Kasumi-1 (cell line): ENCODE measurements at places on chromosomes 4 and X.

DNA sequence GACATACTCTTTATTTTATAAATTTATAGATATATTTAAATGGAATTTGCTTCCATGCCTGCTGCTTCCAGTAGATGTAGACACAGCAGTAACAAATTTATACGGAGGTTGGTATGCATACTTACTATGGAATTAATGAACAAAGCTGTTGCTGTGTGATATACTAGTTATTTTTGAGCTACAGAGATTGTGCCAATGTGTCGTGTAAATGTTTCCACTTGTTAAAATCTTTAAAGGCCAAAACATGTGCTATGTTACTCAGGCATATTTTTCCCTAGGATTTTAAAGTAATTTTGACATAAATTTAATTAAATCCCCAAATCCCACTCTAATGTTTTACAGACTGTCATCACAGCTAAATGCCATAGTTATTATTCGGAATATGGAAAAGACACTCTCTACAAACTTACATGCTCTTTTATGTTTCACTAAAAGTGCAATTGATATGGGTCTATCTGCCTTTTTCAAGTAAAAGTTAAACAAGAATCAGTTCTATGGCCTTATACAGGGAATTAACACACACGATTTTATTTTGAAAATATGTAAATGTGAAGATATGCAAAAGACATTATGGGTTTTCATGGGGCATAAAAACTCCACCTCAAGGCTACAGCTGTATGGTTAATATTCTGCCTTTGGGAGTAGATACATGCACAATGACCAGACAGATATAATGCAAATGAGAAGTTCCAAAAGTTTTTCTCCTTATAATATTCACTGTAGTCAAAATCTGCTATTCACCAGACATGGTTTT is 256.8 kb downstream of the FSTL5 start:
- DNase-seq, result no peak

DNA sequence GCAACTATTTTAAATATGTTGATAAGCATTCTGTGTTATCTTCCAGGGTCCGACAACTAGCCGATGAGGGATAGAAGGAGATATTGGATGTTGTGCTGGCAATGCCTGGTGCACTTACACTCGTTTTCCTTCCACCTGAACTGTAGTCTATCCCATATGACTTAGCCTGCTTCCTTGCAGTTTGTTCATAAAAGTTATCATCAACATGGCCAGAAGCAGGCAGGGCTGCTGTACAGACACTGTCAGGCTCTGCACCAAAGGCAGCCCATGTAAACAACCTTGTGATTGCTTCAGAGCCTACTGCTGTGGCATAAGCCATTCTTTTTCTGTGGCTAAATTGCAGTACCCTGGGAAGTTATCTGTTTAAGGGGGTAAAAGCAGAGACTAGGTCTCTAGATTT is 1.6 kb downstream of the MAPK10 start:
- no peak for DNase-seq

- peak; percentile 88 for DNase-seq
These were observed at the start of gene CFAP299 for GRCh38 chr4:80335554-80336358. CFAP299 (plus strand) TSS chr4:80335730.

- no peak for DNase-seq
These were observed 23.6 kb upstream of the YTHDC1 start for GRCh38 chr4:68373513-68373912.

- no peak for DNase-seq
These were observed 521.5 kb downstream of the GRID2 start for GRCh38 chr4:92825256-92825655.

GRCh38 chr4:25926462-25926861 is 12.4 kb downstream of the SMIM20 start:
- no peak for DNase-seq

- DNase-seq, result no peak
These were observed 248.6 kb downstream of the PCDH18 start for GRCh38 chr4:137283737-137284136.

DNA sequence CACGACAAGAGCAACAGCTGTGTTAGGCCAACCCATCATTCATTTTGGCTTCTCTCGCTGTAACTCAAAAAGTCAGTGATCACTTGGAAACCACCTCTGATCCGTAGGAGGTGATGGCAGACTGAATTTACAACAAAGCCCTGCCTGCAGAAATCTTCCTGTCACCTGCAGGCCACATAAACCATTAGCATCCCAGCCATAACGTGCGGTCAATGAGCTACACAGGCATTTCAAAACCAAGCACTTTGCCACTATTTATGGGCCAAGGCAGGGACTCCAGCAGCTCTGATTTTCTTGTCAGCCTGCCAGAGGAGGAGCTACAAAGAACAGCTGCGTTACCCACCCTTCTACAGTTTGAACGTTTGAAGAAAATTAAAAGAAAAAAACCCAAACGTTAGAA is 228.1 kb upstream of the PPARGC1A start:
- DNase-seq, result no peak

DNA sequence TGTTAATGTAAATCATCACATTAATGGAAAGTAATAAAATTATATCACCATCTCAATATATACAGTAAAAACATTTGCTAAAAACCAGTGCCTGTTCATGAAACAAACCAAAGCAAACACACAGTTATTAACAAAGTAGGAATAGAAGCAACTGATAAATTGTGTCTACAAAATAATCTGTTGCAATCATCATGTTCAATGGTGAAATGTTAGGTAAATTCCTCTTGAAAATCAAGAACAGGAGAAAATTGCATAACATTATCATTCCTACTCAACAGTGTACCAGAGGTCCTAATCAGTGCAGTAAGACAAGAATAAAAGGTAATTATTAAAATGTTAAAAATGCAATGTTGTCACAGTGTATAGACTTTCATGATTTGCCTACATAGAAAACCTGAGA is 252.3 kb downstream of the TEX13A start:
- DNase-seq, result no peak

- DNase-seq, result no peak
These were observed 307.8 kb upstream of the DIPK2B start for GRCh38 chrX:45508454-45508853.

DNA sequence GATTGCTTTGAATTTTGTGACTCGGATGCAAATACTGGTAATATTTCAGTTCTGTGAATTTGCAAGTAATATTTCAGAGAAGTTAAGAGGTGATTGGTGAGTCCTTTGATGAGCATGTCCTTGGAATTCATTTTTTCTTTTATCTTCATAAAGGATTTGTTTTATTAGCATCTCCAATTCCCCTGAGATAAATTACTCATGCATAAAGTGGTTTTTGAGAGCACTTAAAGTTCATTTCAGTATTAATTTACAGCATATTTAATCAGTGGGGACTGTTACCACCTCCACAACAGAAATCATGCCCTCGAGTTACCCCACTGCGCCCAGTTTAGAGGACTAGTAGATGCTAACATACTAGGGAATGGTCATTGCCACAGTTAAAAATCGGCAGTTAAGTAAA is 65.0 kb downstream of the ZFX start:
- no peak for DNase-seq

DNA sequence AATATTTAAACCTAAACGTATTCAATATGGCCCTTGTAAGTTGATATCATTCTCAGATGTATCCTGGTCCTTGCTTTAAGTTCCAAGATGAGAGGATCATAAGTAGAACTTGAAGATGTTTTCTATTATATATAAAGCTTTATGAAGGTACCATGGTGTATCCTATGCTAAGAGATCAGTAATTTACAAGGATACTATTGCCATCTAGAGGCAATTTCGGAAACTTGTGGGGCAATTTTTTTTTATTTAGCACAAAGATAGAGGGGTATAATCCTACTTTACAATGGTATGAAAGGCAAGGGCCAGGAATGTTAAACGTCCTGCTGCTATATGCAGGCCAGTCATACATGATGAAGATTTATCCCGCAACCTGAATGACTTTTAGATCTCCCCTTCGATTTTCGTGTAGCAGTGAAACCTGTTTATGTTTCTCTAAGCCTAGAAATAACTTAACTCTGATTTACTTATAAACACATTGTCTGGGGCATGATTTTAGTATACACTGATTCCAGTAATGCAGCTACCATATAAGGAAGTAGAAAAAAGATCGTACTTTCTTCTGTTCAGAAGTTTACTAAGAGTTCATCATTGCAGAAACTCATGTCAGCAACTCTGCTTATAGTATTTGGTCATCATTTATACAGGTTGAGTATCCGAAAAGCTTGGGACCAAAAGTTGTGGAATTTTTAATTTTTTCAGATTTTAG is 2.6 kb downstream of the SLC25A31 start:
- peak; percentile 69 for DNase-seq

DNA sequence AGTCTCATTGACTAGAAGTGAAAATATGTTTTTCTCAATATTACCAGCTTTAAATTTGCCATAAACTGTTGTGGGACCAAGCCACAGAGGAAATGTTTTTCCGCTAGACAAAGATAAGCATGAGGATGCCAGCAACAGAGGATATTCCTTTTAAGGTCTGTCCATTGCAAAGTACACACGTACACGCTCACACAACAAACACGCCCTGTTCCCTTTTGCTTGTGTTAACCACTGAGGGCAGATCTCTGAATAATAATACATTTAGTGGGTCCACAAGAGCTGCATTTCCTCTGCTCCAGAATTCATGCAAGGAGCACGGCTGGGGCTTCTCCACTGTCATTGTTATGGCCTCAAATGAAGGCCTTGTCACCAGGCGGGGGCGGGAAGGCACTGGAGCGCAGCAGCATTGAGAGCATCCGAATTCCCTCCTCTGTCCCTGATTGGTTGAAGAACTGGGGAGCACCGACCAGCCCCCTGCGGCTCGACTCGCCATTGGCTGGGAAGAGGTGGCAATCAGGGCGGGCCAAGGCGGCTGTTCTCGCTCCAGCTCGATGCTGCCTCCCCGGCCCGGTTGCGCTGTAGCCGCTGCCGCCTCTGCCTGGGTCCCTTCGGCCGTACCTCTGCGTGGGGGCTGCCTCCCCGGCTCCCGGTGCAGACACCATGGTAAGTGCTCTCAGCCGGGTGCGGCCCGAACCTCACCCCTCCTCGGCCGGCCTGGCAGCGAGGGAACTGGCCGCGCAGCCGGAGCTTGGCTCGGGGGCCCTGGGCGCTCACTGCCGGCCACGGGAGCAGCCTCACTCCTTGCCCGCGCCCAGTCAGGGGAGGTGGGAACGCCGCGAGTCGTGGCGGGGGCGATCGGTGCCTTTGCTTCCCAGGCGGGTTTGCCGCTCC is at the start of gene GUCY1B1:
GUCY1B1 (plus strand) TSS at position 541 of the 891 bp plus-strand sequence; CDS start at position 661, 120 bp downstream.
- peak; percentile 97 for DNase-seq

GRCh38 chr4:167406181-167406580 is 171.9 kb upstream of the SPOCK3 start:
- no peak for DNase-seq

DNA sequence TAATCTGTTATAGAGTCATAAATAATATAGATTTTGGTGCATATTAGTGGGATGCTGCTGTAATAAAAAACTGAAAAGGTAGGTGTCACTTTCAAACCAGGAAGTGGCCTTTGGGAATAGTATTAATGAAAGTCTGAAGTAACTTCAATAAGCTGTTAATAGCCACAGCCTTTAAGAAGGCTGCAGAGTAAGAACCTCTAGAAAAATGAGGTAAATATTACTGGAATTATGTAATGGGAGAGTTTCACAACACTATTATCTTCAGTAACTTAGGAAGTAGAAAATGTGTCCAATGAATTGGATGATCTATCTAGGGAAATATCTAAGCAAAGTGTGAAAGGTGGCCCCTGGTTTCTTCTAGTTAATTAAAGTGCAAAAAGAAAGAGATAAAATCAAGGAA is 104.7 kb downstream of the NCAPG start:
- no peak for DNase-seq

GRCh38 chr4:41156574-41156973 is 57.8 kb downstream of the APBB2 start:
- no peak for DNase-seq

- DNase-seq, result no peak
These were observed 323.8 kb downstream of the DCTD start for GRCh38 chr4:182593402-182593801.

- peak; percentile 52 for DNase-seq
These were observed at the start of gene PNPLA4 for GRCh38 chrX:7927259-7928167. PNPLA4 (minus strand) TSS chrX:7927413; CDS start chrX:7926119, 1,294 bp downstream.

DNA sequence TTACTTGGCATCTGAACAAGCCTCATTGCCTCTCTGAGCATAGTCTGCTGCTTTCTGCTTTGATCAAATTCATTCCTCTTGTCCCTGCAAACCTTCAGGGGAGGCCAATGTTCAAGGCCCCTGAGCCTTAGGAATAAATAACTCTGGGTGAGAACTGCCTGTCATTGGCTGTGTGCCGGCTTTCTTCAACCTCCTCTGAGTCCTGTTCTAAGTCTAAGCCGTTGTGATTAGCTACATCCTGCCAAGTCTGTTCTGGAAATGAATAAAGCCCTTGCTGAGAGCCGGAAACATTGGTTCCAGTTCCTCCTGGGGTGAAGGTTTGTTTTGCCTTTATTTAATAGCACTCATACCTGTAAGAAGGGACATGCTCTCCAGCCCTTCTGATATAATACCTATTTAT is 13.8 kb downstream of the RNF4 start:
- DNase-seq, result no peak

DNA sequence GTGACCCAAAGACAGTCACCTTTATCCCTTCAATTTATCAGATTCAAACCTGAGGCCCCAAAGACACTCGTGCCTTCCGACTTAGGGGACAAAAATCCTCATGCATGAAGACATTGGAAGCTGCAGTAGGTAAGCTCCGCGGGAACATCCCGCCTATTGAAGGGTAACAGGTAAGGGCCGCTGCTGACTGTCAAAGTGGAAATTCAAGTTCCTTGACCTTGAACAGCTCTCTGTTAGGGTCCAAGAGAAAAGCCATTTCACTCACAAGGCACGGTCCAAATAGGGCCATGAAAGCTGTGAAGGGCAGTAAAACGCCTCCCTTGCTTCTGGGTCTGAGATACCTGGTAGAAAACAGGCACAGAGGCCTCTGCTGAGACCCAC is 34.2 kb downstream of the CCDC149 start:
- no peak for DNase-seq

DNA sequence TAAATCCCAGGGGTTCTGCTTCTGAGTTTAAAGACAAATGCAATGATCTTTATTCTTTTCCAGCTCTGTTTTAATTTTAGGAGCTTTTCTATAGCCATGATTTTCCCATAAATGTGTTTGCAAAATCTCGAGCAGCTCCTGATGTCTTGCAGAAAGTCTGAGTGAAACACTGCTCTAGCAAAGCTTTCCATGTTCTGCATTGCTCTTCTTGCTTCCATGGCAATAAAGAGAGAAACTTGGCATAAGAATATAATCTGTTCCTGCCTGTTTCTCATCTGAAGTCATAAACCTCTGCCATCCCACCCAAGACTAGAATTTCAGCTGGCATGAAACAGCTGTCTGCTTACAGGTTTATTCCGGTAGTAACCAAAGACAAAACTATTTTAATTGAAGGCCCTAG is 254.5 kb downstream of the SPRY1 start:
- DNase-seq, result no peak

DNA sequence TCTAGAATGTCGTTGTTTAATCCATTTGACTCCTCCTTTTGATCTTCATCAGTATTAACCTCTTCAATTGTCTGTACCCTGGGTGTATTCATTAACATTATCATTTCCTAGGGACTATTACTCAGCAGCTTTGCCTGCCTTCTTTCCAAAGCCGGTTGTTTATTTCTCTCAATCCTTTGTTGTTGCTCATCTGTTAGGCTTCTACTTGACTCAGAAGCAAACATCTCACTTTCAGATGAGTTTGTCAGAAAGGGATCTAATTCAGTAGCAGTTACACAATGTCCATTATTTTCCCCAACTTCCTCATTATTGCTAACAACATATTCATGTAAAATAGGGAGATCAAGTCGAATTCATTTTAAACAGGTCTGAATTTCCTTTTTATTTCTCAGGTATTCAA is 22.1 kb upstream of the HSD17B10 start:
- DNase-seq, result no peak

- peak; percentile 48 for DNase-seq
These were observed 4.5 kb upstream of the NKX1-1 start for GRCh38 chr4:1410491-1411325.

GRCh38 chrX:134624046-134624430 is 34.2 kb downstream of the PLAC1 start:
- DNase-seq, result no peak

GRCh38 chr4:101199507-101200285 is 147.6 kb downstream of the PPP3CA start:
- no peak for DNase-seq
